ENCODE measurements at places on chromosomes 13 and 19.

DNA sequence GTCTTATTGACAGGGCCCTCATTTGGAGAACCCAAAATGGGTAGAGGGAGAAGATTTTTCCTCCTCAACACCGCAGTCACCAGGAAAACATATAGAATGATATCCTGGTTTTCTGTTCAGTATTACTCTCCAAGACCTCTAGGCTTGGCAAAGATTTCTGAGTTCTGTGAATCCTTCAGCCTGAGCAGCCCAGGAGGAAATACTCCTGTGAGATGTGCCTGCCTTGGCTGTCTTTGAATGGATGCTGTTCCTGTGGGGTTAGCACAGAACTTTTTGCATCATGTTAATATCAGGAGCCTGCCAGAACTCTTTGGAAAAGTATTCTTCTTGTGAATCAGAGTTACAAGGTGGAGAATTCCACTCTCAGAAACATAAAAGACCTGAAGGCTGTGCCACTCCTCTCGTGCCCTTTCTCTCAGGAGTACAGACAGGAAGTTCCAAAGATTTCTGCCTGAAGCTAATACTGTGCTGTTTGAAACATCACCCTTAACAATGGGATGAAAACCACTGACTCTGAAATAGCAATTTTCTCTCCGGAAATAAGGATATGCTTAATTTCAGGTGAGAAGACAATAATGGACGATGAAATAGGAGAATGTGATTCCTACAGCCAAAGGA, 520.1 kb upstream of the NBEA start:
- no peak for DNase-seq

GRCh38 chr13:112764864-112765561, 75.2 kb downstream of the ATP11A start:
- no peak for DNase-seq

- no peak for DNase-seq
These were observed at the start of gene ZNF418 for GRCh38 chr19:57934820-57935665. TSS of gene ZNF418 (minus strand) at chr19:57935402. CDS start at chr19:57933822, 1,580 bp downstream.

DNA sequence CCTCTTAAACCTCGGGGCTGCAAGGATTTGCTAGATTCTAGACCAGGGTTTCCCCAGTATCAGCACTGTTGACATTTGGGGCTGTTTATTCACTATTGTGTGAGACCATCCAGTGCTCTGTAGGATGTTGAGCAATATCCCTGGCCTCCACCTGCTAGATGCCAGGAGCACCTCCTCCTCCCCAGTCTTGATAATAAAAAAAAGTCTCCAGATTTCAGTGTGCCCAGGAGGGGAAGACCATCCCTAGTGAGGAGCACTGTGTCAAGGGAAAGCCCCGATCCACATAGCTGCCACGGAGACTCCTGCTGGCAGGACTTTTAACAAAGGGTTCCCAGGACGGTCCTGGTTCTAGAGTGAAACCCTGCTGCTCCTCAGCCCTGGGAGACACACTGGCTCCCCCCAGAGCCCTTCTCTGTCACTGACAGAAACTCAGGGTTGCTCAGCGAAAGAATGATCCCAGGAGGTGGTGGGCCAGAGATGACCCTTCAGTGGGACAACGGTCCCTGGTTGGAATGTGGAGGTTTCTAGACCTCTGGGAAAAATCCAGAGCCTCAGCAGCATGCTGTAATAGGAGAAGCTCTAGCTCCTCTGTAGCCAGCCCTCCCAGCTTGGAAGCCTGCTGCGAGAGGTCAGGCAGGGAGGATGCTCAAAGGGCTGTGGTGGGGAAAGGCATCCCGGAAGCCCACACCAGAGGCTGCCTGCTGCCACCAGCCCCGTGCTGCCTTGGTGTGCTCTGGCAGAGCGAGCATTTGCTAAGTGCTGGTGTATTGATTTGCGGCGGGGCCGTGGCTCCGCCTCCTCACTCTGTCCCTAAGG, 20.3 kb downstream of the LYL1 start:
- DNase-seq = peak; percentile 32

- no peak for DNase-seq
These were observed 67.2 kb downstream of the ALOX5AP start for GRCh38 chr13:30802501-30802900.

DNA sequence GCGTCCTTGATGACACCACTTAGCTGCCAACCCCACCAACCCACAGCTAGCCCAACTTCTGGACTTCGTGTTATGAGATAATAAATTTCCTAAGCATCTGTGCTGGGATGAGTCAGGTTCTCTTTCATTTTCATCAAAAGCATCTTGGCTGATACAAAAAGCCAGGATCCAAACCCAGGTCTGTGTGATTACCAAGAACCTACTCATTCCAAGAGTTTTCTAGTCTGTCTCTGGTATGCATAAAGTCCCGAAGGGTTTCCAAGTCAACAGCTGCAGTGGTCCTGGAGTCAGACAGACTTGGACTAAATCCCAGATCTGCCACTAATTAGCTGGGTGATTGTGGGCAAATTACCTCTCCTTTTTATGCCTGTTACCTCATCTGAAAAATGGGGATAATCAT, 55.5 kb upstream of the SERP2 start:
- DNase-seq = no peak

DNA sequence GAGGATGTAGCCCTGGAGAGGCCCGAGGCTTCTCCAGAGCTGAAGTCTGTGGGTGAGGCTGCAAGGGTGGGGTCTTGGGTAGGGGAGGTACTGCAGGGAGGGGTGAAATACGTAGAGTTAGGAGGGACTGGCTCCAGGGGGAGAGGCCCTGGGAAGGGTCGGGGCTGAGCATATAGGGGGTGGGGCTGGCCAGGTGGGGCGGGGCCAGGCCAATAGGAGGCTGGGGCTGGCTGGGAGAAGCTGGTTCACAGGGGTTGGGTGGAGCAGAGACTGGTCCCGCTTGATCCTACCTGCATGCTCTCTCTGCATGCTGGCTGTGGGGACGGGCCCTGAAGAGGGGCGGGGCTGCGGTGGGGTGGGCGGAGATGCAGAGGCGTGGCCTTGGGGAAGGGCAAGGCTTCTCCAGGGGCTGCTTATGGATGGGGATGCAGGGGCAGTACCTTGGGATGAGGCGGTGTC, 51.9 kb downstream of the CELF5 start:
- peak; percentile 69 for DNase-seq

GRCh38 chr19:30173593-30174356, 198.4 kb upstream of the ZNF536 start:
- no peak for DNase-seq

DNA sequence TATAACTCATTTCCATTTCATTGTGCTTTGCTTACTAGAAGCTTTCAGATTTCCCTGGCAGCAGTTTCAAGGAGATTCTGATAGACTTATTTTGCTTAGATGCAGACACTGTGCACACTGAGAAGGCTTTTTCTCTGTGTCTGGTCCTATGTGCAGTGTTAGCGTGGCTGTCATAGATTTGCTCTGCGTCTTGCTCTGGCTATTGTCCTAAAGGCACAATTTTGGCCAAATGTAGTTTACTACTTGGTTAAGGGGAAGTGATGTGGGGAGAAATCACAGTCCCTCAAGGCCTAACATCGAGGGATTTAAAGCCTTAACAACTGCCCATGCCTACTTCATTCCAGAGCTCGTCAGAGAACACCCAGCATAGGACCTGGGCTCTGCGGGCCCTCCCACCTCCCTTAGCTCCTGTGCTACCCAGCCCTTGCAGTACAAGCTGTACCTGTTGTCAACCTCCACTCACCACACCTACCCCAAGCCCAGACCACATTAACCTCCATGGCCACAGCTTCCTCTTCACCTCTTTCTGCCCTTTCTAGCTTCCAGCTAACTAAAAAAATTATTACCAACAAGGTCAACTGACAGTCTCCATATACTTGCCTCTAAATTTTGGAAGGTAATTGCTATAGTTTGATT, 38.9 kb upstream of the KATNAL1 start:
- no peak for DNase-seq

- no peak for DNase-seq
These were observed at the start of gene SHISA7 for GRCh38 chr19:55443045-55443823. TSS of gene SHISA7 (minus strand) at chr19:55443300. CDS start at chr19:55442863, 437 bp downstream.

DNA sequence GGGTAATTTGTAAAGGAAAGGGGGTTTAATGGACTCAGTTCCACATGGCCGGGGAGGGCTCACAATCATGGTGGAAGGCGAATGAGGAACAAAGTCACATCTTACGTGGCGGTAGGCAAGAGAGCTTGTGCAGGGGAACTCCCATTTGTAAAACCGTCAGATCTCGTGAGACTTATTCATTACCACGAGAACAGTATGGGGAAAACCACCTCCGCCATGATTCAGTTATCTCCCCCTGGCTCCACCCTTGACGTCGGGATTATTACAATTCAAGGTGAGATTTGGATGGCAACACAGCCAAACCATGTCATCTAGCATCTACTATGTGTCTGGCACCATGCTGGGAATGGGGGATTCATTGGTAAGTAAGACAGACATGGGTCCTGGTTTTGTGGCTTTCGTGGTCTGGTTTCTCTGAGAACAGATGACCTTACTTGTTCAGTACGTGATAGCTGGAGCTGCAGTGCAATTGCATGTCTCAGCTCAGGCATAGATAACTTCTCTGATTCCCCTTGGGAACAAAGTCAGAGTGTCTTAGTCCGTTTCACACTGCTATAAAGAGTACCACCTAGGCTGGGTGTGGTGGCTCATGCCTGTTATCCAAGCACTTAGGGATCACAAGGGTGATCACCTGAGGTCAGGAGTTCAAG, 8.3 kb downstream of the ZNF554 start:
- DNase-seq = no peak

DNA sequence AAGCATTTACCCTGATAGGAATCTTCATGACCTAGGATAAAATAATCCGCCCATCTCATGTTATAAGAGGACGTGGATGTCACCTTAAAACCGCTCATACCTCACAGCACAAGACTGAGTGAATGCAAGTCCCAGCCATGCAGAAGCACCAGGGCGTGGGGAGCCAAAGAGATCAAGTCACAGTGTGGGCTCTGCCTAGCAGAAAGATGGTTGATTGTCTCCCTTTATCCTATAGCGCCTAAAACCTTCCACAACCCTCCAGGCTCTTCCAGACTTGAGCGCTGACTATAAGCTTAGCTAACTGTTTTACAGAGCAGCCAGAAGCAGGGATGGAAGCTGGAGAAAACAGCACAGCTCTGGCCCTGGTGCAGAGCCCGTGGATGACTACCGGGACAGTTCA, 6.8 kb upstream of the ANKRD10 start:
- DNase-seq = no peak

DNA sequence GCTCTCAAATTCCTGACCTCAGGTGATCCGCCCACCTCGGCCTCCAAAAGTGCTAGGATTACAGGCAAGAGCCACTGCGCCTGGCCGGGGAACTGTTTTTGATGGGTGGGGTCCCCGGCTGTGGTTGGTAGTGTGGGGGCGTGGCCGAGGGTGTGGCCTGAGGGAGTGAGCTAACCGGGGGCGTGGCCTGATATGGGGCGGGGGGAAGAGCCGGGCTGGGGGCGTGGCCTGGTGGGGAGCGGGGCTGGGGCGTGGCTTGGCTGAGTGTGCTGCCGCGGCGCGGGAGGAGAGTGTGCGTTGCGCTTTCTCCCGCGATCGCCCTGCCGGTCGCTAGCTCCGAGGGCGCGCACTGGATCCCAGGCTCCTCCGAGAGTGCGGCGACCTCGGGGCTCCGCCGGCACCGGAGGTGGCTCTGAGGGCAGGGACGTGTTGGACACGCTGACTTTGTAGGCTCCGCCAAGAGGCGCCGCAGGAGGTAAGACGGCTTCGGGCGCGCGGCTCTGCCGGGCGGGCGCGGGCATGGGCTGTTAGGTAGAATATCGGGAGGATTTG, at the start of gene SPATA13:
Gene SPATA13, plus strand, starts transcription at position 263 of the 552 bp plus-strand sequence. CDS start 62,210 bp downstream, outside the sequence.
- DNase-seq = no peak

GRCh38 chr13:86882835-86883234, 788.3 kb upstream of the SLITRK5 start:
- DNase-seq = no peak
